Smooth muscle cell of the coronary artery (primary cell): ENCODE measurements at places on chromosomes 4 and X. TPM values are rescaled to one million over a fixed set of nuclear protein-coding genes. Genes with fewer than 3 reads are reported as not detected.

Gene OTC
- not detected in 2 replicates for total RNA-seq

Gene PTCHD1
- total RNA-seq = not detected in 2 replicates

Gene HSD17B13
- total RNA-seq = 0.08 and 0.12 TPM in 2 replicates

Gene GPRASP1
- 1.5 and 6.2 TPM in 2 replicates for total RNA-seq

Gene FSTL5
- 0.12 TPM in 1 of 2 replicates, not detected in the other for total RNA-seq

Gene SORCS2
- 0.15 and 0.23 TPM in 2 replicates for total RNA-seq

Gene PHKA1
- total RNA-seq = 2.3 and 6.5 TPM in 2 replicates

Gene SULT1E1
- total RNA-seq = 0.12 and 291 TPM in 2 replicates

Gene CXCL6
- 0.47 and 8.2 TPM in 2 replicates for total RNA-seq

Gene MTM1
- total RNA-seq = 5.9 and 6.2 TPM in 2 replicates

Gene MRPS18C
- total RNA-seq = 14.5 and 37.3 TPM in 2 replicates

Gene CENPVL2
- not detected in 2 replicates for total RNA-seq

Gene ITIH6
- not detected in 2 replicates for total RNA-seq

Gene NAA11
- not detected in 2 replicates for total RNA-seq

Gene F11
- not detected in 2 replicates for total RNA-seq
